Stimulated activated CD4-positive, alpha-beta T cell treated with anti-CD3 and anti-CD28 coated beads, Interleukin-4, amount 100 ng/mL, for 24 hours (primary cell): ENCODE measurements at places on chromosomes 5 and 9.

GRCh38 chr9:135491764-135492163 lies 8.7 kb upstream of the MRPS2 start:
- DNase-seq, result no peak

DNA sequence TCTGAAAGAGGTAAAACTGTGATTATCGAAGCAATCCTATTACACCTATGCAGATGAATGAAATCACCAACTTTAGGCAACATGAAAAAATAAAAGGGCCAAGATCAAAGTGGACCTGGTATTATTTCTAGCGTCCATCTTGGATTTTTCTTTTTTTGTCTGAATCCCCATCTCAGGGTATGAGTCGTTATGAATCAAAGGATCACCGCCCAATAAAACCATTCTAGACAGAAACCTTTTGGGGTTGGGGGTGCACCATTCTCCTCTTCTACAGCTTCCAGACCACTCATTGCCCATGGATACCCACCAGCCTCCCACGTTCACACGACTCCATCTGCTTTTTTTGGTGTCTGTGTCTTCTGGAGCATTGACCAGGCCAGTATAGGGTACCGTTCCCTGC lies 33.4 kb downstream of the MAP1B start:
- no peak for DNase-seq

DNA sequence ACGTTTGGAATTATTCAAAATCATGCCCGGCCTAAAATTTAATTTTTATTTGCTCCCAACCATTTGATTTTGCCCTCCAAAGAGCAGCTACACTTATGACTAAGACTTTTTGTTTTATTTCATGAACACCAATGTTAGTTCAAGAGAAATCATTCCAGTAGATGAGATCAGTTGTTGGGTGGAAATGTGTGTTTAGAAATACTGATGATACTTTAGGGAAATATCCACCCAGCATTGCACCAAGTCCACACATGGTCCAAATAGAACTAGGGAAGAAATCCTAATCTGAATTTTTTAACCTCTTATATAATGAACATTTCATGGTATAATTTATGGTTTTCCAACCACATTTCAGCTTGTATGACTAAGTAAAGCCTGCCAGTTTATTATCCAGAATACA lies 28.3 kb upstream of the GOLPH3 start:
- DNase-seq, result no peak

DNA sequence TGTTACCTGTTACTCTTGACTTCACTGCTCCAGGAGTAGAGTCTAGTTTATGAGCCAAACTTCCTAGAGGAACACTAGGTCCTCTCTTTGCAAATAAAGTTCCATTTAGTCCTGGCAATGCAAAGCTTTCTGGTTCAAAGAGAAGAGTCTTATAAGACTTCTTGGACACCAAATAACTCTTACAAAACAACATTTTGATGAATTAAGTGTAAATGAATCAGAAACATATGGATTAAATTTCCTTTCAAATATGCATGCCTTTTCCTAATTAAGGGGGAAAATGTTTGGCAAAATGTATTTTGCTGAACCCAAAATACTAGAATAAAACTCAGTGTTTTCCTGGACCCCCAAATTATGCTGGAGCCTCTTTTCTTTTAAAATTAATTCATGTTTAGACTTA lies 388.0 kb downstream of the FGF10 start:
- DNase-seq, result no peak

DNA sequence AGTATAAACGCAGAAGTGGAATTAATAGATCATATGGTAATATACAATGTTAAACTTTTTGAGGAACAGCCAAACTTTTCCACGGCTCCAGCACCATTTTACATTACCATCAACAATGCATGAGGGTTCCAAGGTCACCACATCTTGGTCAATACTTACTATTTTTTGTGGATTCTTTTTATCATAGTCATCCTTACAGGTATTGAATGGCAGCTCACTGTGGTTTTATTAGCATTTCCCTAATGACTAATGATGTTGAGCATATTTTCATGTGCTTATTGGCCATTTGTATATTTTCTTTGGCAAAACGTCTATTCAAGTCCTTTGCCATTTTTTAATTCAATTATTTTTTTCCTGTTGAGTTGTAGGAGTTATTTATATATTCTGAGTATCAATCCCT lies 14.1 kb upstream of the RAPGEF6 start:
- no peak for DNase-seq

GRCh38 chr5:72854419-72854818 lies 38.0 kb downstream of the TNPO1 start:
- DNase-seq, result no peak

DNA sequence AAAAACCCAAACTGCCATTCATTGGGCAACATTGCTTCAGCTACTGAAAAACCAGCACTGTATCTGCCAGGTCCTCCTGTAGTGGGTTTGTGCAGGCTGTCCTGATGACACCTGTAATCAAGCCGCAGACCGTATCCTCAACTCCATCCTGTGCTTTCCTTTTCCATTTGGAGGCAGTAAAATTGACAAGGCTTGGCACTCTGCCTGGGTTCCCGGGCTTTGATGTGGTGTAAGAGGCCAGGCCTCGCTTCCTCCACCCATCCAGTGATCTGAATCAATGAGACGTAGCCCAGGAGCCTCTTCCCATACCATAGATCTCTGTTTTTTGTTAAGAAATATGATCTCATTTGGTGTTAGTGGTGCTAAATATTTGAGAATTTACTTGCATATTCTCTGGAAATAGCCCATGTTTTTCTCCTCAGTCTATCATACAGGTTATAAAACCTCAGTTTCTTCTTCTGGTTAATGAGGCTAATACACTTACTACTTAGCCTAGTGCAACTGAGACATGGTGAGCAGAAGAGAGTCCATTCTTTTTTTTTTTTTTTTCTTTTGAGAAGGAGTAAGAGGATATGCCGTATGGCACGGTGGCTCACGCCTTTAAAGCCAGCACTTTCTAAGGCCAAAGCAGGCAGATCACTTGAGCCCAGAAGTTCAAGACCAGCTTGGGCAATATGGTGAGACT lies 34.8 kb downstream of the LSM11 start:
- DNase-seq, result no peak

- DNase-seq, result no peak
Measured at GRCh38 chr5:168155585-168155984, 135.9 kb upstream of the WWC1 start.

- no peak for DNase-seq
Measured at GRCh38 chr9:112743216-112743836, 7.2 kb upstream of the SNX30 start.

DNA sequence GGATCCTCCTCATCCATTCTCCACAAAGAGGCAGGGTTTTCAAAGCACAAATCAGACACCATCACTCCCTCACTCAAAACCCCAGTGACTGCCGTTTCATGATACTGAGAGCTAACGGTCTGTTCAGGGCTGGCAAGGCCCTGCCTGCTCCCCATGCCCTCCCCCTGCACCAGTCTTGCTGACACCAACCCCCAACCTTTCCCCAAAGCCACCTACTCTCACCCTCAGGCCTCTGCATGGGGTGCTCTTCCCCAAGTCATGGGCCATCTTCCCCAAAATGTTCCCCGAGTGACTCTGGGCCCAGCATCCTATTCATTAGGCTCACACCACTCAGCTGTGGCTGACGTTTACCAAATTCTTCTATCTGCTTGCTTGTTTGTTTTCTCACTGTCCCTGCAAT lies 21.7 kb upstream of the OLFM1 start:
- no peak for DNase-seq

GRCh38 chr9:86098824-86099700 lies at the start of gene GOLM1:
TSS of gene GOLM1 (minus strand) at chr9:86099558. CDS start at chr9:86079320, 20,238 bp downstream.
- peak; percentile 11 for DNase-seq

GRCh38 chr9:101578378-101578777 lies 16.4 kb downstream of the PPP3R2 start:
- DNase-seq, result no peak

- DNase-seq, result no peak
Measured at GRCh38 chr5:33167541-33167940, 273.2 kb upstream of the TARS1 start.

DNA sequence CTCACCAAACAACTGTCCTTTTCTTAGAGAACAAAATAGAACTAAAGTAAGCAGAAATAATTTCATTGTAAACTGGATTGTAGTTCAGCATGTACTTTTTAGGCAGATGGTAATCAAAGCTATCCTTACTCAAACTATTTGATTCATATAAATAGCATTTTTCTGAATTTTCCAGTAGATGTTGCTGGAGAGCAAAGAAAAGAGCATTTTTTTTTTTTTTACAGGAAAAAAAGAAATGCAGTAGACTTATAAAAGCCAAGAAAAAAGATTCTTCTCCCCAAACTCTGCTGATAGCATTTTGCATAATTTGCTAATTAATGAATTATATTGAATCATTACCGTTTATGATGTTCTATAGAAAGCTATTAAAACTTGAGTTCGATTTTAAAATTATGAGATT lies 715.3 kb upstream of the WWC1 start:
- DNase-seq, result no peak

DNA sequence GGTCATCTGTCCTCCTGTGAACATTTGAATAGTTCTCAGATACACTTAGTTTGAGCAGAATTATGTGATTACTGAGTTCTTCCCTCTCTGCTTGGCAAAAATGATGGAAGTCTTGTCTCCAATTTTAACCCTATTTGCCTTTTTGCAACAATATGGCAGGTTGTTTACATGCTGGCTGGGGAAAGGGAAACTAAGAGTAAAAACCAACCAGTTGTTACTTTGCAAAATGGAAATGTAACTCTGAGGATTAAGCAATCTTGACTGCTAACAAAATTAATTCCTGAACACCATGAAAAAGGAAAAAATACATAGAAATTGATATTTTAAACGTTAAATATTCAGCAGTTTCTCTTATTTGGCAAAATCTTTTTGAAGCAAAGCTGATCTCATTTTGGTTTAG lies 11.1 kb downstream of the SIT1 start:
- no peak for DNase-seq

- DNase-seq, result no peak
Measured at GRCh38 chr5:151906246-151906645, 18.4 kb downstream of the GLRA1 start.

DNA sequence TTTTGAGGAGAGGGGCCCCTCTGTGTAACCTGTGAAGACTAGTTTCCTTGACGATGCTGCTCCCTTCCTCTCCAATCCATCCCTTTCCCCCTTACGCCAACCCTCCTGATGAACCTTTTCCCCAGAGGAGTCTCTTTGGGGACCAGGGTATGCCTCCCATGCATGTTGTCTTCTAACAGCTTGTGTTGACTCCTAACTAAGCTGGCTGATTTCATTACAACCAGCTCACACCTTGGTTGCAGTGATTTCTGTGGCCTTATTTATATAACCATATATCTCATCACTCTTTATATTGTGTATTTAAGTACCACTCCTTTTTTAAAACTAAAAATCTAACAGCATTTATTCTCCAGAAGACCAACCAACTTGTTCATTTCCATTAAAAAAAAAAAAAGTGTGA lies 42.5 kb downstream of the SFXN1 start:
- DNase-seq, result no peak

GRCh38 chr5:95900383-95900958 lies 61.2 kb downstream of the ELL2 start:
- DNase-seq, result no peak

DNA sequence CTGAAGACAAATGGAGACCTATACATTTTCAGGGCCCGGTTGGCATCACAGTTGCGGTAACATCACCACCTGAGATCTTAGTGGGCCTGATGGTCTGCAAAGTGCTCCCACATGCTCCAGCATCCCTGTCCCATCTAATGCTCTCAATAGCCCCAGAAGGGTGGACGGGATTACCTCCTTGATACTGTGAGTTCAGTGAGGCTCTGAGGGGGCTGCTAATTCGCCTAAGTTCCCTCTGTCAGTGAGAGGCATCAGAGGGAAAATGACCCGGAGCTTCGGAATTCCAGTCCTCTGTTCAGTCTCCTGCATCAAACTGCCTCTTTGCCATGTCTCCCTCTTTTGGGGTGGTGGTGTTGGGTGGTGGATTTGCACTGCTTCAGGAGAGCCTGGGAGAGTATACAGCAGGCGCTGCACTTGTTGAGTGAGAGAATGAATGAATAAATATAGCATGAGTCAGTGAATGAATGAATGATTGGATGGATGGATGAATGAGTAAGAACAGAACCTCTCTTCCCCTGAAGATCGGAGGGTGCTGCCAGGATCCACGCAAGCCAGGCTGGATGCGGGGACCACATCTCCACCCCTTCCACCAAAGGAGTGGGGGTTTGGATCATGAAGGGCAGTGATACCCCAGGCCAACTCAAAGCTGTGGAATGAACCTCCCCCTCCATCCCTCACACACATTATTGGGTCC lies 141.0 kb downstream of the GABBR2 start:
- no peak for DNase-seq

- DNase-seq, result no peak
Measured at GRCh38 chr5:167294882-167295680, 996.4 kb upstream of the WWC1 start.

- DNase-seq, result no peak
Measured at GRCh38 chr9:4381744-4382143, 81.9 kb upstream of the GLIS3 start.
